ENCODE measurements at places on chromosomes 11 and 22.

DNA sequence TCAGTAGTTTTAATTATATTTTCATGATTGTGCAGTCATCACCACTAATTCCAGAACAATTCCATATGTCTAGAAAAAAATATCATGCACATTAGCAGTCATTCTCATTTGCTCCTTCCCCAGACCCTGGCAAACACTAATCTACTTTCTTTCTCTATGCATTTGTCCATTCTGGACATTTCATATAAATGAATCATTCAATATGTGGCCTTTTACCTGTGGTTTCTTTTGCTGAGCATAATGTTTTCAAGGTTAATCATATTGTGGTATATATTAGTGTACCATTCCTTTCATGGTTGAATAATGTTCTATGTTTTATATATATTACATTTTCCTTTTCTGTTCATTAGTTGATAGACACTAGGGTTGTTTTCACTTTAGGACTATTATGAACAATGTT lies 811.1 kb upstream of the RAG2 start:
- no peak for DNase-seq

- DNase-seq, result peak; percentile 25
Measured at GRCh38 chr11:1484695-1485503, 1.7 kb downstream of the MOB2 start.

DNA sequence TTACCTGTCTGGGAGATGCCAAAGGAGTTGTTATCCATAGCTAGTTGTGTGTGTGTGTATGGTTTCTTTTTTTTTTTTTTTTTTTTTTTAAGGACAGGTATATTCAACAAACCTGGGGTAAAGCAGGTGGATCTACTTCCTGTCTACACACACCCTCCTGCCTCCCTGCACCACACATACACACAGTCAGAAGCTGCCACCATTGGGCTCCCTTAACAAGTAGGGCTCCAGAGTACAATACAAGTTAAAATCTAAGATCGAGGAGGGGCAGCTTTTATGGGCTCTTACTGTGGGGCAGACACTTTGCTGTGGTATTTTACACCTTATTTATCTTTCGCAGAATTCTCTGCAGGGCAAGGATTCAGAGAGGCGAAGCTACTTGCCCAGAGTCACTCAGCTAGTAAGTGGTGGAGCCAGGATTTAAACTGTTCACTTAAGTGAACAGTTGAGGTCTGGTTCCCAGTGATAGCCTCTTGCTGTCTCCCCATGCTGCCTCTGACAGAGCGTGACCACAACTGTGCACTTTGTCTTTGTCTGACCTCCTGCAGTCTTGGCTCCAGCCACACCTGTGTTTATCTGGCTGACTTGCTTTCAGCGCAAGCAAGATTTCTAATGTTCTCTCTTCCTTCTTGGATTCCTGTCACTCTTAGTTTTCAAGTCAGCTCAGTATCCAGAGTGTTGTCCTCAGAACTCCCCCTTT lies 135.0 kb downstream of the CSNK2A3 start:
- DNase-seq, result no peak

DNA sequence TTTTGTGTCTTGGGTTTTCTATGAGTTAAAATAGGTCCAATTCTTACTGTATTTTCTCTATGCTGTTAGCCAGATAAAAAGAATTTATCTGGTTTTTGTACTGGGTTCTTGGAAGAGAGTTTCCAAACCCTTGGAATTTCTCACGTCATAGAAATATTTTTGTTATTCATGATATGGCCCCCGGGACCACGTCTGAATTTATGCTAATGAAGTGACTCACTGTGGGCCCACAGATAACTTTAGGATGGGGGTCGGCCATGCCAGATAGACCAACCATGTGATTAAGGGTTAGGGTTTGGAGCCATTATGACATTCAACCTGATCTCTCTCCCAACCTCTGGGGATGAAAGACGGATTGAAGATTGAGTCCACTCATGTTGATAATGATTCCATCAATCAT lies 35.6 kb upstream of the DDI1 start:
- DNase-seq, result peak; percentile 29

DNA sequence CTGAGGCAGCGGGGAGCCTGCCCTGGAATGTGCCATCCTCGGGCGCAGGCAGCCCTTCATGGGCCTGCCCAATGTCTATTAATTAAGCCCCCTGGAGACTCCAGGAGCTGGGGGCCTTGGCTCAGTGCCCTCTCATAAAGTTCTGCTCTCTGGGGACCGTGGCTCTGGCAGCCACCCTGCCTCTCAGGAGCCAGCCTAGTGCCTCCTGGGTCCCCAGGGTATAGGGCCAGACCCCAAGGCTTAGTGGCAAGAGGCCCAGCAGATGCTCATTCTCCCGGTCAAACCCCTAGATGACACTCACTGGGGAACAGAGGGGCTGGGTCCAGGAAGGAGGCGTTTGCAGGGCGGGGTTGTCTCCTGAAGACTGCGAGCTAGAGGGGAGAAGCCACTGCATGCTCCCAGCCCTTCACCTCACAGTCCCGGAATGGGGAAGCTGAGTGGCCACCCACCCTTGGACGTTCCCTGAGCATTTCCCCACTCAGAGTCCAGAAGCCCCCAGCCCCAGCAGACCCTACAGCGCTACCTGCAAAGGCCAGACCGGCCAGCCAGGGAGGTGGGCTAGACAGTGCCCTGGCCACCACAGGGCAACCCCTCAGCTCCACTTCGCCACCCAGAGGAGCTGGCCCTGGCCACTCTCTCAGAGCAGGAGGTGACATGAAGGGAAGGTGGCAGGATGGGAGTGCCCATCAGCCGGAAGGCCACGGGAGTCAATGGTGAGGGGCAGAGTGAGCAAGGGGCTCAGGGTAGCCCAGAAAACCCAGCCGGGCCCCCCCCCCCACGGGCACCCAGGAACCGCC lies 83.0 kb downstream of the CDKN1C start:
- DNase-seq, result peak; percentile 40

GRCh38 chr11:108890482-108891105 lies 225.7 kb downstream of the DDX10 start:
- no peak for DNase-seq

DNA sequence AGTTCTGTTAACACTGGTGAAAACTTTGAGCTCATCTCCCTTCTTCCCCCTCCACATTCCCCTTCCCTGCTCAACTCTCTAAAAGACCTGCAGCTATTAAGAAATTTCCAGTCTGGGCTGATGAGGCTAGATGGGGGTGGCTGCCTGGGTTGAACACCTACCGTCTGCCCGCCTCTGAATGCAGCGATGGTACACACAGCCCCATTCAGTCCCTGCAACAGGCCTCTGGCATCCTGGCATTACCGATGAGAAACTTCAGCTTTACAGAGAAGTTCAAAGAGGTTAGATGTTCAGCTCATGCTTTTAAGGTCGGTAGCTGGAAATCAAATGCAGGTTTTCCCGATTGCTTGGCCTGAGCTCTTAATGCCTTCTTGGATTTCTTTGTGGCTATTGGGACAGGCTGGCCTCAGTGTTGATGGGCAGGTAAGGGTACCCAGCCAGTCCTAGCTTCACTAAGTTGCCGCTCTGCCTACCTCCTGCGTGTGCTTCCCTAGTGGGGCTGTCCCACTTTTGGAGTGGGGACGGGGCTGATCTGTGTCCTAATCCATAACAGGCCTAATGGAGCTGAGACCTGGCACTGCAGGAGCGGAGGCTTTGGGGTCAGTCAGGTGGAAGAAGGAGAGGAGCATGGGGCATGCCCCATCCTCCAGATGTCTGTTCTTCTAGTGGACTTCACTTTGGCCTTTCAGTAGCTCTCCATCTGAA lies 49.1 kb downstream of the ZBTB16 start:
- DNase-seq, result no peak
